ENCODE measurements at places on chromosomes 11 and 22.

DNA sequence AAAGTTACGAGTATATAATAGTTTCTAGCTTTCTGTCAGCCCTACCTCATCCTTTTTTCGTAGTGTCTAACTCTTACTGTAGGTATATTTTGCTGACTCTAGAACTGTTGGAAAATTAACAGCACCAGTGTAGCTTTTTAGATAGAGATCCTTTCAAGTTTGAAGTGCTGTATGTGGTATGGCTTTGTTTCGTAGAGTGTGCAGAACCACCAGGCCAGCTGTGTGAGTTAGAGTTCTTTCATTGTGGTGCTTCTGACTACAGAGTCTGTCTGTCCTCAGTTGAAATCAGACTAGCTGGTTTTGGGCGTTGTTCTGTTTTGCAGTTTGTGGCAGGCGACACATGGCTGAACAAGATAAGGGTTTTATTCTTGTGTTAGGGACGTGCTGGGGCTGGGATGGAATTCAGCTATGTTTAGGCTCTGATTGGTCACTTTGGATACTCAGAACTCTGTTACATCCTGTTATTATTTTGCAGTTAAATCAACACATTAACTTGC is 3.2 kb downstream of the ARHGEF12 start:
- DNase-seq = peak; percentile 19

DNA sequence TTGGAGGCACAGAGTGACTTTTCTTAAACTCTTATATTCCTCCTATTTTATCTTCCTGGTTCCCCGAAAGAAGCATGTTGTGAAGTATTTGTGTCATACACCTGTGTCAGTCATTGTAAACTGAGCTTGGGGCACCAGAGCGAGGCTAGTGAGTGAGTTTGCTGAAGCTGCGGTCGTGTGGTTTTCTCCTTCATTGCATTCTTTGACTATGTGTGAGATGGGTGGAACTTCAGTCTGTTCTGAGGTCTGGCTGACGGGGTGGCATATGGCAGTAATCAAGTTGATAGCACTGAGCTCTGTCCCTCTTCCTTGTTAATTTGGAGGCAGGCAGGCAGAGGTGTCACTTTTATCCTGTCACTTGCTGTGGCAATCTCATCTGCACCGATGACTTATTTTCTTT is 4.2 kb downstream of the VPS26B start:
- DNase-seq = no peak

- DNase-seq = peak; percentile 82
Observed at GRCh38 chr11:114280696-114281095, 15.5 kb upstream of the NNMT start.

DNA sequence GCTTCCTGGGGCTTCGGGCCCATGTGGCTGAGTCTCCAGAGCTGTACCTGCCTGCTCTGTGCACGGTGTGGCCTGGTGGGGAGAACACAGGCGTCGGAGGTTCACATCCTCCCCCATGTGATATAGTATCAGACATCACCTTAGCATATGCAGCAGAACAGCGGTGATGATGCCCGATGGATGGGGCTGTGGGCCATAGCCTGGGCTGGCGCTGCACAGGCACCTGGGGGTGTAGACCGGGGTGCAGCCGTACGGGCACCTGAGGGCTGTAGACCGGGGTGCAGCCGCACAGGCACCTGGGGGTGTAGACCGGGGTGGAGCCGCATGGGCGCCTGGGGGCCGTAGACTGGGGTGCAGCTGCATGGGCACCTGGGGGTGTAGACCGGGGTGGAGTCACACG is 29.2 kb downstream of the NADSYN1 start:
- DNase-seq = no peak

GRCh38 chr11:45960387-45961095 is 38.1 kb downstream of the LARGE2 start:
- DNase-seq = no peak

DNA sequence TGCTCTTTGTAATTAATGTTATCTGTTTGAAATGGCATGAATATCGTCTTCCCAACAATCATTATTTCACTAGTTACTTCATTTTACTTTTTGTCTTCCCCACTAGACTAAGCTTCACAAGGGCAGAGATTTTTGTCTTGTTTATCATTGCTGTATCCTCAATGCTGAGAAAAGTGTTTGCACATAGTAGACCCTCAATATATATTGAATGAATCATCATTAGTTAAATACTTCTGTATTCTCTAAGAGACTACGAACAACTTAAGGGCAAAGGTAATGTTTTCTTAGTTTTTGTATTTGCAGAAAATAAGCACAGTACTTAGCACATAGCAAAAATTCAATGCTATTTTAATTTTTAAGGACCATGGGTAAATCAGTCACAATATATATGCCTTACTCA is 95.9 kb downstream of the CCDC73 start:
- DNase-seq = no peak

DNA sequence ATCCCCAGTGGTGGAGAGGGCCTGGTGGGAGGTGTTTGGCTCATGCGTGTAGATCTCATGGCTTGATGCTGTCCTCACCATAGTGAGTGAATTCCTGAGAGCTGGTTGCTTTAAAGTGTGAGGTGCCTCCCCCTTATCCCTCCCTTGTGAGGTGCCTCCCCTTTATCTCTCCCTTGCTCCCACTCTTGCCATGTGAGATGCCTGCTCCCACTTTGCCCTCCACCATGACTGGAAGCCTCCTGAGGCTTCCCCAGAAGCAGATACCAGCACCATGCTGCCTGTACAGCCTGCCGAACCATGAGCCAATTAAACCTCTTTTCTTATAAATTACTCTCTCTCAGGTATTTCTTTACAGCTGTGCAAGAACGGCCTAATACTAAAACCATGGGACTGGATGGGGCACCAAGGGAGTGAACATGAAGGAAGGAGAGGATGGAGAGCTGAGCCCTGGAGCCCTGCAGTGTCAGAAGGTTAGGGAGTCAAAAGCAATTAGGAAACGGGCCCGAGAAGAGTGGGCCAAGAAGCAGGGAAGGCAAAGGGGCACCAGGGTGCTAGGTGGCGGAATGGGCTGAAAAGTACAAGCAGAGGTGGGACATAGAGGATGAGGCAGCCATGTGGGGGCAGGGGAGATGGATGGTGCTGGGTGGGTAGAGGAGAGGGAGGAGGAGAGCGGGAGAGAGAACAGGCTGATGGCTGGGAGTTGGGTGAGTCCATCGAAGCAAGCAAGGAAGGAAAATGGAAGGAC is 9.4 kb downstream of the IFITM10 start:
- DNase-seq = no peak

DNA sequence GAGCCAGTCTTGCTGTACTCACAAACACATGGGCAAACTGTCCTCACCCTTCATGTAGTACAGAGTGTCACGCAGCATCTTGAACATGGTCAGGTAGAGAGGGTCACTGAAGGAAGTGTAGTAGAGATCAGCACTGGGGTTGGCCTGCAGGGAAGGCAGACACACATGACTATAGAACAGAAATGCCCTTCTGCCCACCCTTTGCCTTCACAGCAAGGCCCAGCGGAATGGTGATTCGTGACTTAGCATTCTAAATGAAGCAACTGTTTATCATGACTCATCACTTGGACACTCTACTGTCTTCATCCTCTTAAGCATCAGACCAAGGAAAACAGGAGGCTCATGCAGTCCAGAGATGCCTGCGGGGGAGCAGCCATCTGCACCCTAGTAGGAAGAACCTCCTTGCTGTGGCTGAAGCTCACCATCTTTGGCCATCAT is 33.4 kb downstream of the SERPIND1 start:
- DNase-seq = no peak

DNA sequence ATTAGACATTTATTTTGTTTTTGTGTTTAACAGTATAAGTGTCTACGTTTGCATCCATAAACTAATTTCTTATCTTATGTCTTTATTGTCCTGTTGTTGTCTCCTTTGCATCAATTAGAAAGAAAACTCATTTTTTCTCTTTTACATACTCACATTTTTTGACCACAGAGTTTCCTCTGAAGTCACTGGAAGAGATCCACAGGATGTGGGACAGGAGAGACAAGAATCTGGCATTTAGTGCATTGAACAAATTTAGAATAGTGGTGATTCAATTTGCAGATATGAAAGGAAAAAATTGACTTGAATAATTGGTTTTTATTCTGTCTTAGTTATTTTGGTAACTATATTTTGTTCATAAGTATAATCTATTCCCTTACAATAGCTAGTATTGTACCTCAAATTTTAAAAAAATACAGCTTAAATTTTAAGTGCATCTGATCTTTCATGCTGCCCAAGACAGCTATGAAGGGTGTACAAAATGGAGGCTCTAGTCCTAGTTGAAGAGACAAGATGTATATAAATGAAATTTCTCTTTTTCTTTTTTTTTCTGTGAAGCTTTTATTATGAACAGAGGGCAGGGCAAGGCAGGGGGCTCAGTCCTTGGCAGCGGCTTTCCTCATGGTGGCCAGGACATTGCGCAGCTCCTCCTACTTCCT is 24.4 kb downstream of the HORMAD2 start:
- DNase-seq = no peak

GRCh38 chr11:112623057-112623456 is 338.2 kb upstream of the NCAM1 start:
- no peak for DNase-seq

DNA sequence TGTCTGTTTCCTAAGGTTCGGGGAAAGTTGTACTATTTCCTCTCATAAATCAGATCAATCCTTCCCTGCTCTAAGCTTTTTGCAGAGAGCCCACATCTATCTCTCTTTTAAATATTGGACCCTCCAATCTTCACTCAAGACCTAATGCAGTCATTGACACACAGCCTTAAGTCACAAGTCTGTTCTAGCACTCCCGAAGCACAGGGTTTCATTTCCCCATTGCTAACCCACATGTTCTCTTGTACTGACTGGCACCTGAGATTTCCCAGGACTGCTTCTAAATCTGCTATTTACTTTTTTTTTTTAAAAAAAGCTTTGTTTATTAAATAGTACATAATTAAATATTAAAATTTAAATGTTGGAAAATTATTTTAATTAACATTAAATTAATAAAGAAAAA is 674.7 kb downstream of the TBC1D22A start:
- DNase-seq = no peak

DNA sequence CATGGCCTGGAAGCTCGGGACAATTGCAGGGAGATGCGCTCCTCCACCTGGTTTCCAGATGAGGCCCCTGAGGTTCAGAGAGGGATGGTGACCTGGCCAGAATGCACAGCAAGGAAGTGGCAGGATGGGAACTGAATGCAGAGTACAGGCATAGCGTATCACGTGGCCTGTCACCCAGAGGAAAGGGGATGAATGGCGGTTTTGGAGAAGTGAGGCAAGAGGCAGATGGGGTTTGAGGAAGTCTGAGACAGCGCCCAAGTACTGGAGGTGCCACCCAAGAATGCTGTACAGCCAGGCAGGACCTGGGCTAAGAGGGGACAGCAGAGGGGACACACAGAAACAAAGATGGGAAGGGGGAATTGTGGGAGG is 4.9 kb downstream of the RAB3IL1 start:
- DNase-seq = no peak

DNA sequence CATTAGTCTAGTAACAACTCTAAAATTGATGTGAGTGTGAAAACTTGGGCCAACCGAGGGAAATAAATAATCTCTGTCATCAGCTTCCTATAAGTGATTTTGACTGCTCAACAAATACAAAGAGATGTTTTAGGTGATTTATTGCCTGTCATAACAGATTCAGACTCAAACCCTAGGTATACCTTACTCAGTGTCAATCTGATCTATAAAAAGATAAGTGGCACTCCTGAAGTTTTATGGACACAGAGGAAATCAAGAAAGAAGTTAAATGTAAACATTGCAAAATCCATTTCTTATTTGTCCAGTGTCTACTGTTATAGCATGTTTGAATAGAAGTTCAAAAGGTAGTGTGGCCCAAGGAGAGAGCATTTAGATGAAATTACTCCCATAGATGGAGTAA is 30.4 kb upstream of the TYR start:
- no peak for DNase-seq

GRCh38 chr11:44767421-44767820 is 40.7 kb downstream of the TSPAN18 start:
- DNase-seq = no peak

DNA sequence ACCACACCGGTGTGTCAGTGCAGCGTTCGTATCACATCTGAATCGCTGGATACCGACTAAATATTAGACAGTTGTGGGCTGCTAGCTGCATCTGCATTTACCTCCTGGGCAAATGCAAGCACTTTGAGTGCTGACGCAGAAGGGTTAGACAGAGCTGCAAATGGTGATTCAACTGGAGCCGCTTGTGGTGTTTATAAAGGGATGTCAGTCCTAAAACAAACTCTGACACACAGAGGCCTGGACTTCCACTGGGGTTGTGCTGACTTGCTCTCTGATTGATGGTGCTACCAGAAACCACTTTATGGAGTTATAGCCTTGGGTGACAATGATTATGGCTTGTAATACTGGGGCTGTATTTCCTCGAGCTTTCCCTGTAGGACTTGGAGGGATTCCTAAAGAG is 374.4 kb downstream of the NTM start:
- DNase-seq = no peak

DNA sequence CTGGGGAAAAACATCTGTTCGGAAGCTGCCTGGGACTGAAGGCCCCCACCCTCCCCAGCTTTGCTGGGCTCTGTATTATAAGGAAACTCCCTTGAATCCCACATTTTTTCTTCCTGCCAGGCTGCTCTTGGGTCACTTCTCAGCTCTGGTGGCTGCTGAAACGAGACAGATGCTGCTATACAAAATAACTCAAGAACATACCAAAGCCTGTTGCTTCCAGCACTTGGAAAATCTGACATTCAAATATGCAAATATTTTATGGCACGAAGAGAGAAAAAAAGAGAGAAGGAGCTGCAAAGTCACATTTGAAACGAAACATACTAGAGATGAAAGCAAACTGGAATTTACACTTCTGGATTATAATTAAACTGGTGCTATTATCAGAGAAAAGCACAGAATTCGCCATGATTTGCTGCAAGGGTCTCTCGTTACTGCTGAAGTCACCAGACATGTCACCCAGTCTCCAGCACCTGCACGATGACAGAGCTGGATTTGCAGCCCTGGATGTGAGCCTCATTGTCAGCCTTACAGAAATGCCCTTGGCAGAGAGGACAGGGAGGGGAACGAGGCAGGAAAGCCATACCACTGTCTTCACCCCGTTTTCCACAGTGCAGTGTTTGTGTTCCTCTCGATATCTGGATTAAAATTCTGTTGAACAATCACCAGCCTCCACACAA is 47.9 kb upstream of the IGSF9B start:
- DNase-seq = no peak

DNA sequence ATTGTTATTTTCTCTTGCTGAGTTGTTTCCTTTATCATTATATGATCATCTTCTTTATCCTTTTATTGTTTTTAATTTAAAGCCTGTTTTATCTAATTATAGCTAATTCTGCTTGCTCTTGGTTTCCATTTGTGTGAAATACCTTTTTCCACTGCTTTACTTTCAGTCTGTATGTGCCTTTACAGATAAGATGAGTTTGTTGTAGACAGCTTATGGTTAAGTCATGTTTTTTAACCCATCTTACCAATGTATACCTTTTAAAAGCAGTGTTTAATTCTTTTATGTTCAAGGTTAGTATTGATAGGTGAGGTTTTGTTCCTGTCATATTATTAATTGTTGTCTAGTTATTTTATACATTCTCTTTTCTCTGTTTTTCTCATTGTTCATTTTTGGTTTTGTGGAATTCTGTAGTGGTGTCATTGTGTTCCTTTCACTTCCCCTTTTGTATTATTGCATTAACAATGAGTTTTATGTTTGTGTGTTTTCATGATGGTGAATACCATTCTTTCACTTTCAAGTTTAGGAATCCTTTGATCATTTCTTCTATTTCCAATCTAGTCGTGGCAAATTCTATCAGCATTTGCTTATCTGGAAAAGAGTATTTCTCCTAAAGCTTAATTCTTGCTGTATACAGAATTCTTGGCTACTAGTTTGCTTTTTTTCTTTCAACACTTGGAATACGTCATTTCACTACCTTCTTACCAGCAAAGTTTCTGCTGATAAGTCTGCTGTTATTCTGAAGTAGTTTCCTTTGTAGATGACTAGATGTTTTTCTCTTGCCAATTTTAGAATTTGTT is 21.8 kb downstream of the OR5AN1 start:
- no peak for DNase-seq

GRCh38 chr11:1237128-1237580 is 14.3 kb downstream of the MUC5B start:
- DNase-seq = no peak
